GM23338 (cell line): ENCODE measurements at places on chromosomes 12 and 14. TPM values are rescaled to one million over a fixed set of nuclear protein-coding genes. Genes with fewer than 3 reads are reported as not detected.

DNA sequence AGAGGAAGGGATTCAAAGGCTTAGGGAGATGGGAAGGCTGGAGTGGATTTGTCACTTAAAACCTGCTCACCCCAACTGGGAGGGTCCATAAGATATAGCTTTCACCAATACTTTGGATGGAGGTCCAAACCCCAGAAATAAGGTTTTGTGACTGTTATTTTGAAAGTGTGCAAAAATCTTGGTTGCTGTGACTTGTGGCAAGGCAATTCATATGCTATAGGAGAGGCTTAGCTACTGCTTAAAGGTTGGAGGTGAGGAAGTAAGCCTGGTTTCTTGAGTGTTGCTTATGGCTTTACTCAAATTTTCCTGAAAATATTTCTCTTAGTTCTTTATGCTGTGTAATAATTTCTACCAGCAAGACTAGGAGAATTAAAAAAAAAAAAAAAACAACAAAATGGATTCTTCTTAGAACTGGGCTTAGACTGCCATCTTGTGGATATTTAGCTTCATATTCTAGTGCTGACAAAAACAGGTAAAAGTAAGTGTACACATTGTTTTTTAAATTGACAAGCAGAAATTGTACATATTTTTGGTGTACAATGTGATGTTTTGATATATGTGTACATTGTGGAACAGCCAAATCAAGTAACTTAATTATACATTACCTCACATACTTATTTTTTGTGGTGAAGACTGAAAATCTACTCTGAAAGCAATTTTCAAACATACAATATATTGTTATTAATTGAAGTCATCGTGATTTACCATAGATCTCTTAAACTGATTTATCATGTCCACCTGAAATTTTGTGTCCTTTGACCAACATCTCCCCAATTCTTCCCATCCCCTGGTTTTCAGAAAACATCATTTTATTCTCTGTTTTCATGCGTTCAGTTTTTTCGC is 23.0 kb downstream of the PDE6H start:
- peak; percentile 62 for DNase-seq

DNA sequence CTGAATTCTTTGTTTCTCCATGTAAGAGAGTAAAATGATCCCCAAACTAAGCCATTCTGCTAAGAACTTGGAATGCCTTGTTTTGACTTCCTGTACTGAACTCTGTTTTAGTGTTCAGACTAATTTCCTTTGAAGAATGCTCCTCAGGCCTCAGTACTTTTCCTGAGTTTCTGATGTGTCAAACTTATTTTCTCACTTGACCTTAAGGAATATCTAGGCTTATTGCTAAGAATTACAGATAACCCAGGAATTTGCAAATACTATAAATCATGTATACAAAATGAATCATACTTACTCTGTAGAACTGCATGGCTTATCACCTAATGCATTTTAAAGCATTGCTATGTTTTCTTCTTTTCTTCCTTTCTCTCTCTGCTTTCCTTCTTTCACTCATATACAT is 93.1 kb upstream of the PKP2 start:
- DNase-seq = no peak

DNA sequence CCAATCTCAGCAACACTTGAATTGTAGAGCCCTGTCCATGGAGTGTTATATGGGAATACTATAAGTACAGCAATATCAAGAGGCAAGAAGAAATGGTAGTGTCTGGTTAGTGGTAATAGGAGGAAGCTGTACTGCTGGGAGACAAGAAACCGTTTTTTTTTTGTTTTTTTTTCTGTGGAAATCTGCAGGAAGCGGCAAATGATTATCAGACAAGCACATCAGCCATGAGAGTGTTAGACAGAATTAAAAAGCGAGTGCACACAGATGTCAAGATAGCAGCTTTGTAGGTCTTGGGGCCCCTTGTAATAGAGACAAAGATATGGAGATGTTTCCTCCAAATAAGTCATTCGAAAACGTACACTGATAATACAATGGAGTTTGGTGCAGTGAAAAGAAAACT is 6.7 kb downstream of the TESPA1 start:
- no peak for DNase-seq

GRCh38 chr12:113416091-113416754 is 6.0 kb upstream of the SDSL start:
- DNase-seq = no peak

DNA sequence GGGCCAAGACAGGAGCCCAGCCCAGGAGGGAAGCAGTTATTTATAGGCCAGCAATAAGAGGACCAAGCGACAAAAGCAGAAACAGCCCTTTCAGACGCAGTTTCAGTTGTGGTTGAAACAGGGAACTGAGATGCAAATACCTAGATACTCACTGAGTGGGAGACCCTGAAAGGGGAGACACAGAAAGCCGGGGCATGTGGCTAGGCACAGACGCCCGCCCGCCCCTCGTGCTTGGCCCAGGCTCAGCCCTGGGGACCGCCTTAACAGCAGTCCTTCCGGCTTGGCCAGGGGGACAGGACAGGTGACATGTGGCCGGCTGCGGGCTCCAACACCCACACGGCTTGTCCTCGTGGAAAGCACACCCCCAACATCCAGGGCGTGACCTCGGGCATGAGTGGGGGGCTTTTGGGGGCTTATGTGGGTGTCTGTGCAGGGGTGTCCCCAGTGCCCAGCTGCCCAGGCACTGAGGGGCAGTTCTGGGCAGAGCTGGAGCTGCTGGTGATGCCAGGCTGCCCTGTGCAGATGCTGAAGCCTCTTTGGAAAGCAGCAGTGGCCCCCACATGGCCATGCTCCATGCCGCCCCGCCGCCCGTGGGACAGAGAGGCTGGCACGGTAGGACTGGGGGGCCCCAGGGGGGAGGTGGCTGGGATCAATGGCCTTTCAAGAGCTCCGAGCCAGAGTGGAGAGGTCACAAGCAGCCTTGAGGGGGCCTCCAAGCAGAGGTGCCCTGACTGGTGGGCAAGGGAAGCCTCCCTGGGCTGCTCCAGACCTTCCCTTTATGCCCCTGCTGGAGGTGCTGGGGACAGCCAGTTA is 2.1 kb downstream of the PLD4 start:
- peak; percentile 20 for DNase-seq

DNA sequence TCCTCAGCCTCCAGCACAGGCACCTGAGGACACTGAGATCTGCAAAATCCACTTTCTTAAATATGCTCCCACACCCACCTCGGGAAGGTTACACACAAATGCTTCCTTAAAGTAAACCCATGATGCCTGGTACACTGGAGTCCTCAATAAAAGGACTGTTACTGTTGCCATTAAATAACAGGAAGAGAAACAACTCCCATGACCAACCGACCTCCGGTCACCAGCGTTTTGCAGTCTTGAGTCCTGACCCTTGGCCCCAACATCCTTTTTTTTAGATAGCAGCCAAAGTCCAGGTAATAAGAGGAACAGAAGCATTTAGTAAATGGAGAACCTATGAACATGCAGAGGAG is 42.4 kb downstream of the ITPK1 start:
- no peak for DNase-seq

DNA sequence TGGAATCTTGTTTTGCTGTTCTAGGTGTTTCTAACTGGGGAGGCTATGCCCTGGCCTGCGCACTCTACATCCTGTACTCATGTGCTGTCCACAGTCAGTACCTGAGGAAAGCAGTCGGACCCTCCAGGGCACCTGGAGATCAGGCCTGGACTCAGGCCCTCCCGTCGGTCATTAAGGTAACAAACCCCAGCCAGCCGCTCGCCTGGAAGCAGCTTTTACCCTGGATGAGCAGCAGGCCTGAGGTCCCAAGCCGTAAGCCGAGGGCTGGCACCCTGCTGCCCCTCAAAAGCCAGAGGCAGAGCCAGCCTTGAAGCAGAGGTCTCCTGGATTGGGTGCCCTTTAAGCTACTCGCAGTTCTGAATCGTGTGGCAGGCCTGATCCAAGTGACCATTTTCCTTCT is 29.1 kb downstream of the GPR68 start:
- DNase-seq = no peak

DNA sequence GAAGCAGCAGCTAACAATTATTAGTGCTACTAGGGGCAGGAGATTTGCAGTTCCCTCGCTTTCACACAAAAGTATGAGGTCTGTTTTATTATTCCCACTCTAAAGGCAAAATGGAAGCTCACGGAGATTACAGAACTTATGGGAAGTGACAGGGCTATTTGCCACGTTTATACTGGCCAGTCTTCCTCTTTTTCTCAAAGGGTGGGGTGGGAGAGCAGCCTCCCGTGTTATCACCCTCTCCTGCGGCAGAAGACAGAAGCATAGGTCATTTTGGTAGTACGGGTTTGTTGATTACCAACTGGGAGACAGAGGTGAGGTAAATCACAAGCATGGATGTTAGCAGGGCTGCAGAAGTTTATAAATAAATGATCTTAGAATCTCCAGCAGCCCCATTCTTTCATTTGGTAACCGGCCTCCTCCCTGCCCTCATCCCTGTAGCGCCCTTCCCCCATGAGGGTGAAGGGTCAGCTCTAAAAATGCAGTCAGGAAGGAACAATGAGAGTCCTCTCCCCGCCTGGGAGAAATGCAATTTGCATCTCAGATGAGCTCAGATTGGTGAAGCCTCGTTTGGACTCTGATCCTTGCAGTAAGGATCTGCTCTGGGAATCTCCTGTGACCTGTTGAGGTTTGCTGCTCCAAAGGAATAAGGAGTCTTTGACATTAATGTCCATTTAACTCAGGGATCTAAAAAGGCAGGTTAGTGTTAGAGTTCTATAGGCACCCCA is 44.7 kb upstream of the SINHCAF start:
- peak; percentile 97 for DNase-seq

DNA sequence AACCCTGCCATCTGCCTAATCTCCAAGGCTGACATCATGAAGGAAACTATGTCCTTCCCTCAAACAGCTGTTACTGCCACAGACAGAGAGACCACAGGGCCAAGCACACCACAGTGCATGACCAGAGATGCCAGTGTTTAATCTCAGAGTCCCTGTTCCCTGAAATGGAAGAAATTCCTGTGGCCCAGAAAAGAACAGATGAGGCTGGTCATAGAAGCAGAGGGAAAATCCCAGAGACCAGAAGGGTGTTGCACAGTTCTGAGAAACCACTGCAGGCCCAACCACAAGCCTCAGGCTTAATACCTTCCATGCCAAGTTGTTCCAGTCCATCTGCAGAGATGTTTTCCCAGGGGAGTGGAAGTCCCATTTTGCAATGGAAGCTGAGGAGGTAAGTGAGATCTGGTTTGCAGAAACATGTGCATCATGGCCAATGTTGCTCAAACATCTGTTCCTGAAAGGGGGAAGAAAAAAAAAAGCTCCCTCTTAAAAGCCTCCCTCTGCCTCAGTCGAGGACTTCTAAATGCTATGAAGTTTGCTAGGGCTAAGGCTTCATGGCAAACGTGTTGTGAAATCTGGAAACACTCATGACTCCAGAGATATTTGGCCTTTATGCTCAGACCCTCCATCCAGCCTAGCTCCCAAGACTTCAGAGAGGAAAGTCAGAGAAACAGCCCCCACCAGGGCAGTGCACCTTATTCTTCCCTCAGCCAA is 98.6 kb downstream of the SCARB1 start:
- no peak for DNase-seq

DNA sequence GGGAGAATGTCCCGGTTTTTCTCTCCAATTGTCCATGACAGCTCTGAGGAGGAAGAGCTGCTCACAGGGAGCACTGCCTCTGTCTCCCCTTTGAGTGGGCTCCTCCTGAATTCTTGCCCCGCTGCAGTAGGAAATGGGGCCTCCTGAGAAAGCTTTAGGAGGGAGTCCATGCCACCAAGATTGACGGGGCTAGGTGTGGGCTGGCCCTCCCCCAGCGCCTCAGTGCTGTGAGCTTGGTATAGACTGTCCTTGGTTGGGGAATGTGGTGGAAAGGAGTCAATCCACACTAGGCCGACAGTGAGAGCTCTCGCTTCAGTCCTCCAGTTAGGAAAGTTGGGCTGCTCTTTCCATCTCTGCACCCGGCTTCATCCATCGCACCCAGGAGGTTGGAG is 23.4 kb upstream of the CTDSP2 start:
- DNase-seq = no peak

- no peak for DNase-seq
Observed at GRCh38 chr12:108831309-108831991, 25.9 kb downstream of the SSH1 start.

- peak; percentile 62 for DNase-seq
Observed at GRCh38 chr12:2049604-2050540, 2.9 kb upstream of the CACNA1C start.

- peak; percentile 58 for DNase-seq
Observed at GRCh38 chr12:90842477-90842876, 112.5 kb downstream of the CCER1 start.

DNA sequence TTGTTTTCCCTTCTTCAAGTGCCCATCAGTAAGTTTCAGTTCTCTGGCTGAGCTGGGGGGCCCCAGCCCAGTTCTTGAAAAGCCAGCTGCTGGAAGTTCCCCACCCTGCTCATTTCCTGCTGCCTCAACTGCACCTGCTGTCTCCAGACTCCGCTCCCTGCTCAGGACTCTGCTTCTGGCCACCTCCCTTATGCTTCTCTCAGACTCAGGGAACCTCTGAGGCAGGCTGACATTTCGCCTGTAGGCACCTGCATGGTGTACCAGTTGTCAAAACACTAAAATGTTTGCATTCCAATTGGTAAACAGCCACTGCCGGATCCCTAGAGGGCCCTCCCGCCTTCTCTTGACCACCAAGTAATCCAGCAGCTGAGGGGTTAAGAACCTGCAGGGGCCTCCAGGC is 136.5 kb upstream of the VRK1 start:
- no peak for DNase-seq

- DNase-seq = no peak
Observed at GRCh38 chr12:116835484-116835883, 45.8 kb downstream of the HRK start.

DNA sequence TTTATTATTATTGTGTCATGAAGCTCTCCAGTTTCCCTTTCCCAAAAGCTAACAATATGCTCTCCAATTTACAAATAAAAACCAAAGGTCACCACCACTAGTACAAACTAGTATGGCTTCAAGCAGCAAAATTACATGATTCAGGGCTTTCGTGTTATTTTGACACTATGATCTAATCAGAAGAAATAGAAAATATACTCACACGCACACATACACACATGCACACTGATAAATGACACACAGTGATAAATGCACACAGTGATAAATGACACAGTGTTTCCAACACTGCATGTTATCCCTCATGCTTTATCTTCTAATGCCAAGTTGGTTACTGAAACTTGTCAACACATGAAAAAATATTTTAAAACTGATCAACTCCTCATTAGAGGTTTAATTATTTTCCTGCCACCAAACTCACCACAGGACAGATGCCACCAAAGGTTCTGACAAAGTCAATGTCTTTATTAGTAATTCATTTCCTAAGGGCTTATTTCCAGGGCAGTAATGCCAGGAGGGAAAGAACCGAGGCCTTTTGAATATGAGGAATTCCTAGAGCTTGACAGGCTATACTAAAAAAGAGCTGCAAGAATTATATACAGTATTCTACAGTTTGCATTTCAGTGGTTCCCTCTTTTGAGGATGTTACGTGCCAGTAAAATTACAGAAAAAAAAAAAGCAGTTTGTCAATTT is 82.4 kb downstream of the PPP2R5E start:
- DNase-seq = no peak

- peak; percentile 67 for DNase-seq
Observed at GRCh38 chr12:121792607-121793439, 665 bp downstream of the RHOF start.

GRCh38 chr12:54341378-54342300 is 16.7 kb downstream of the COPZ1 start:
- DNase-seq = no peak

CLEC7A gene
- total RNA-seq = not detected in 2 replicates

ASB8 gene
- total RNA-seq = 5.4 and 8.4 TPM in 2 replicates

RILPL1 gene
- total RNA-seq = 5.8 and 7.9 TPM in 2 replicates

SIX1 gene
- 0.35 and 0.78 TPM in 2 replicates for total RNA-seq

SERPINA12 gene
- not detected in 2 replicates for total RNA-seq

PLEK2 gene
- 1.0 TPM in 1 of 2 replicates, not detected in the other for total RNA-seq

GARIN6 gene
- not detected in 2 replicates for total RNA-seq

FOXN4 gene
- 0.35 TPM in 1 of 2 replicates, not detected in the other for total RNA-seq

TMPRSS12 gene
- total RNA-seq = not detected in 2 replicates

SYNDIG1L gene
- total RNA-seq = 1.6 and 2.1 TPM in 2 replicates

SLC5A8 gene
- total RNA-seq = 0.10 and 0.35 TPM in 2 replicates

C1RL gene
- total RNA-seq = 8.8 and 10.0 TPM in 2 replicates

GPR132 gene
- 0.14 TPM in 1 of 2 replicates, not detected in the other for total RNA-seq
